Right atrium auricular region (tissue), 2 donors: ENCODE measurements at places on chromosomes 7 and 10. TPM values are rescaled to one million over a fixed set of nuclear protein-coding genes. Genes with fewer than 3 reads are reported as not detected.

Gene ZSCAN21
- total RNA-seq: 6.7 TPM

GRCh38 chr7:47357863-47358262 lies 224.0 kb downstream of the TNS3 start:
- H3K36me3 ChIP-seq: no peaks in the 10 kb centered on the region
- H3K4me3 ChIP-seq: no peak overlapping the region
- H3K27ac ChIP-seq: no peak overlapping the region
- no peaks in the 10 kb centered on the region for H3K27me3 ChIP-seq
- H3K4me1 ChIP-seq: peaks cover 40% of the 10 kb centered on the region
- DNase-seq: no peak

DNA sequence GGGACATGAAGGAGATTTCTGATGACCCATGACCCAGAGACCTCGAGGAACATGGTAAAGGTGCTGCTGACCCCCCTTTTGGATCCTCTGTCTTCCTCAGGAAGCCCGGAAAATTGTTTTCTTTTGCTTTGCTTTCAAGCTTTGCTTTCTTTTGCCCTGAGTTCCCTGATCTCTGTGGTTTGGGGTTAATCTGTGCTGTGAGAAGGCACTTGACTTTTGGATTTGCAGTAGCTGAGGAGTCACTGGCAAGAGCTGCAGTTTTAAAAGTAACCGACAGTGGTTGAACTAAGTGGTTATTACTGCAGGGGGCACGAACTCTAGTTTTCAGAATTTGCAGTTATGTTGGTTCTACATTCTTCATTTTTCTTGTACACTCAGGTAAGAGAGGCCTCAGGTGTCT lies 53.0 kb downstream of the PDZD8 start:
- no peak overlapping the region for H3K4me3 ChIP-seq
- no peaks in the 10 kb centered on the region for H3K27me3 ChIP-seq
- no peak overlapping the region for H3K27ac ChIP-seq
- no peaks in the 10 kb centered on the region for H3K36me3 ChIP-seq
- H3K4me1 ChIP-seq: no peaks in the 10 kb centered on the region

DNA sequence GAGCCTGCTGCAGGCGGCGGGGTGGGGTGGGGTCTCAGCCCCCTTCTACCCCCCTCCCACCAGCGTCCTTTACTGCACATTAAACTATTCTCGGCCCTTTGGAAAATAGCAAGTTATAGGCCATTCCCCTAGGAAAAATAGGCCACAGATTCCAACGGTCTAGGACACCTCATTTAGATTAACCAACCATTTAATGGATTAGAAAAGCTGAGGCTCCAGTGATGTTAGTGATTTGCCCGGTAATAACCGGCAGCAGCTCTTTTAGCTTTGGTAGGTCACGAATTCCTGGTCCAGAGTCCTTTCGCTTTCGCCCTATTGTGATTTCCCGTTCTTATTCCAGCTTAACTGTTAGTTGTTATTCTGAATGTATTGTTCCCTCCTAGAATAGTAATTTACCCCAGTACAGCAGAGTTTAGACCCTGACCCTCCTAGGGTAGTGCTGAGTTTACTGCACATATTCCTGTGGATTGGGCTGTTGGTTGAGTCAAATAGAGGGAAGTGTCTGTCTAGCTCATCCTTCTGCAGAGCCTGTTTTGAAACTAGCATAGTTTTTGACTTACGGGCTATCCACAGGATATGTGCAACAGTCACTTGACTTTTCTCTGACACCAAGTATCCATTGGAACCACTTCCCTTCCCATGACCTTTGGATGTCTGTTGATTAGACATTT lies 754 bp downstream of the GSTO1 start:
- H3K4me1 ChIP-seq: peaks cover 57% of the 10 kb centered on the region
- H3K36me3 ChIP-seq: peaks cover 30% of the 10 kb centered on the region
- H3K27me3 ChIP-seq: no peaks in the 10 kb centered on the region
- DNase-seq: no peak

- no peak overlapping the region for H3K4me3 ChIP-seq
- H3K27ac ChIP-seq: peak overlapping the region; percentile 75
- DNase-seq: no peak
- no peaks in the 10 kb centered on the region for H3K36me3 ChIP-seq
Observed at GRCh38 chr7:101953248-101953819, 135.9 kb downstream of the CUX1 start.

- H3K4me1 ChIP-seq: no peaks in the 10 kb centered on the region
- peak; percentile 67 for DNase-seq
- peak overlapping the region; percentile 22 for H3K4me3 ChIP-seq
- H3K27me3 ChIP-seq: no peaks in the 10 kb centered on the region
- H3K27ac ChIP-seq: peak overlapping the region; percentile 81
Observed at GRCh38 chr10:128047991-128048818, 78.0 kb downstream of the MKI67 start.
